ENCODE measurements at places on chromosomes 2 and 18.

DNA sequence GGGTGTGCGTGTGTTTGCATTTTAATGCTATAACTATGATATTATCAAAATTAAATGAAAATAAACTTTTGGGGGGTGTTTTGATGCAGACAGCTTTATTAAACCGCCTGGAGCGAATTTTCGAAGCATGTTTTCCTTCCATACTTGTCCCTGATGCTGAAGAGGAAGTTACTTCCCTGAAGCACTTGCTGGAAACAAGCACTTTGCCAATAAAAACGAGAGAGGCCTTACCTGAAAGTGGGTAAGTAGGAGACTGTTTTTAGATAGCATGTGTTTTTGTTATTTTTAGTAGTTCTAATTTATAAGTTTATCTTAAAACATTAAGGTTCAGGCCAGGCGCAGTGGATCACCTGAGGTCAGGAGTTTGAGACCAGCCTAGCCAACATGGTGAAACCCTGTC lies 43.3 kb downstream of the AFTPH start:
- DNase-seq, result no peak

- no peak for DNase-seq
Observed at GRCh38 chr2:69152847-69153583, 140.0 kb downstream of the ANTXR1 start.

GRCh38 chr2:199147216-199147615 lies 310.5 kb downstream of the SATB2 start:
- DNase-seq, result peak; percentile 50

DNA sequence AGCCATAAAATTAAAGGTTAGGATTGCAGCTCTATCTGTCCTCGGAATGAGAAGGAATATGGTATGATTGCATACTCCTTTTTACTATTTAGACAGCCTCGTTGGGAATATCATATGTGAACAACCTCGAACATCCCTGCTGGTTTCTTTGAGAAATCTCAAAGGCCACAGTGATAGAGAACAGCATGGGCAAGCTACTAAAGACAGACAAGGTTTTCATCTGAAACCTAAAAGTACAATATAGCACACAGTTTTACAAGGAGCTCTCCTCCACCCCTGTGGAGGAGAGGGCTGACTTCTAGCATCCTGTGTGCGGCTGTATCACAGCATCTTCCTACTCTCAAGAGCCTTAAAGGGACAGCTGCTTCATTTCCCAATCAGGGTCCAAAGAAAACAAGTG lies 104.3 kb downstream of the VWC2L start:
- no peak for DNase-seq

- DNase-seq, result no peak
Observed at GRCh38 chr2:31269087-31269486, 35.1 kb downstream of the EHD3 start.

GRCh38 chr2:238138331-238139195 lies at the start of gene KLHL30:
Gene KLHL30, plus strand, starts transcription at chr2:238138668. Its CDS starts 2,087 bp downstream, at chr2:238140755.
- DNase-seq, result no peak

DNA sequence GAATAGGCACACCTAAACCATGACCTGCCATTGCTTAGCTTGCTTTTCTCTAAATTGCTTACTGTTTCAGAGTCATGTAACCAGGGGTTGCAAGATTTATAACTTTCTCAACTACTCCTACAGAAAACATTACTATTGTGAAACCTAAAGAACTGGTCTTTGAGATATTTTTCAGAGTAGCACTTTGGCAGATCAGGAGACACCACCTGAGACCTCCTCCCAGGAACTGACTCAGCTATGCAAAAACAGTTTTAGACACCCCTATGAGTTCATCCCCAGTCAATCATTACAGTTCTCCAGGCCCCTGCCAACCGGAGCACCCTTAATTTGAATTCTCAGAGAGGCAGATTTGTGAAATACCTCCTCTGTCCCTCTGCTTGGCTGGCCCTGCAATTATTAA lies 80.3 kb downstream of the MBOAT2 start:
- no peak for DNase-seq

GRCh38 chr2:189913821-189914220 lies 129.6 kb downstream of the PMS1 start:
- no peak for DNase-seq

- no peak for DNase-seq
Observed at GRCh38 chr2:30363406-30363805, 83.6 kb upstream of the LCLAT1 start.

DNA sequence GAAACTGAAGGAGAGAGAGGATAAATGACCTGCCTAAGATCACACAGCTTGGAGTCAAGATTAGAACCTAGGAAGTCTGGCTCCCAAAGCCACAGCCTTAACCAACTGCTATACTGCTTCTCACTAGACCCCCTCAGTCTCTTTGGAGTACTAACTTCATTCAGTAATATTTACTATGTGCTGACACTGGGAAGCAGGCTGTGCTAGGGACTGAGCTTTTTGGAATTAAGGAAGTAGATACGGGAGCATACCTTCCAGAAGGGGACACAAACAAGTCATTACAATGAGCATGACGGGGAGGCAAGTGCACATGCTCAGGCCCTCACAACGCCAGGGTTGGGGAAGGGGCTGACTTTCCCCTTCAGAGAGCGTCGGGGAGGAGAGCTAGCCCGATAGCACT lies 97.7 kb downstream of the INO80D start:
- DNase-seq, result no peak

- no peak for DNase-seq
Observed at GRCh38 chr2:223054193-223054781, 2.3 kb downstream of the KCNE4 start.

DNA sequence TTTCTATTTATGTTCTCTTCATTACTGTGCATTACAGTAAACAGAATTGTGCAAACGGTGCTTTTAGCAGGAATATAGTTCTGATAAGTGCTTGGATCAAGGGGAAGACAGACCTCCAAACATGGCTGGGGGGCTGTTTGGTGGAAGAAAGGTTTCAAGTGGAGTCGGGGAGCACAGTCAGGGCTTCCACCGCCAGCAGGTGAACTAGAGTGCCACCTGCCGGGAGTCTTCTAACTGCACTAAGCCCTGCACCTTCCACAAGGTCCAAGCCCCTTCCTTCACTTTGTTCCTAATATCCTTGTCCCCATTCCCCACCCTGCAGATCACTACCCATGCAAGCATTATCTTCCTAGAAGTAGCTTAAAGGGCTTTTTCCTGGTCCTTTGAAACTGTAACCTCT lies 11.1 kb downstream of the ONECUT2 start:
- DNase-seq, result no peak

GRCh38 chr2:36134281-36134680 lies 221.3 kb upstream of the CRIM1 start:
- no peak for DNase-seq

DNA sequence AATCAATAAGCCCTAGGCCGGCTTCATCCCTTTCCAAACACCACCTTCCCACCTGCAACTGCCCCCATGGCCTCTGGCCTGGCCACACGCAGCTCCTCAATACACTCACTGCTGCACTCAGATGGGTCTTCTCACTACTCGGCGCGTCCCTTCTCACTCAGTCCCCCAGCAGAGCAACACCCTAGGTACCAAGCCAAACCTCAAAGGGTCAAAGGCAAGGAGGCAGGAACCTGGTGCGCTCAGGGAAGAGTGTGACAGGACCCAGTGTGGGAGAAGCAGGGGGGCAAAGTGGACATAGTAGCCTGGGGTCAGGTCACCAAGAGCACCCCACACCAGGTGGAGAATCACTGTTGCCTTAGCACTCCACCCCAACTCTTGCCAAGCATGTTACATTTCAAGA lies 90.6 kb downstream of the TTC32 start:
- DNase-seq, result no peak

DNA sequence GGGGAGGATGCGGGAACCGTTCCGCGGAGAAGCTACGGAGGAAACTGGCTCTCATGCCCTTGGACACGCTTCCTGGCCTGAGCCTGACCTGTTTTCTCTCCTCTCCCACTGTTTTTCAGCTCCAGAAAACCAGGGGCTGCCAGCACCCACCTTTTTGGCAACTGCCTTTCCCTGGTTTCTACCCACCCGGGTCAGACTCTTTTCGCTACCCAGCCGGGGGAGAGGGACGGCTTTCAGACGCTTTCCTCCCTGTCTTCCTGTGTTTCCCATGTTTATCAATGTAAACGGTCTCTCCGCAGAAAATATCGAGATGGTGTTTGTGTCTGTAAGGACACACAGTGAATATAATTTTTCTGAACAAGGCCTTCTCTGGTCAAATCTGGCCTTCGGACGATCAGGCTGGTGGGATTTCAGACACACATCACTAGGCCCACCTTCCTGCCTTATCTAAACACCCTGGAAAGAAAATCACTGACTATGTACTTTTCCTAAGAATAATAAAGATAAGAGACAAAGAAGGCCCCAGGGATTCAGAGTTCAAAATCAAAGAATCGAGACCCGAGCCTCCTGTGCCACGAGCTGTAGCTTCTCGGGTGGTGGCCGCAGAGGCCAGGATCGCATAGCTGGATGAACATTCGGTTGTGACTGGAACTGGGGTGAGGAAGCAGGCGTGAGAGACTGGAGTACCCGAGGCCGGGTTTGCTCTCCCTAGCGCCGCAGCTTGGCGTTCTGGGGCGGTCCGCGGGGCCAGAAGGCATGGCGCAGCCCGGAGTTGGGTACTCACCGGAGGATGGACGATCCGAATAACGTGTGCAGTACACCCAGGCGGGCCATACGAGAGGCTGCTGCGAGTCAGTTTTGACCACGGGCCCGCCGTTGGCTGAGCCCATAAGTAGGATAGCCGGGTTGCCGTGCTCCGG lies 1.7 kb downstream of the EN1 start:
- no peak for DNase-seq

GRCh38 chr2:44555700-44556099 lies 194.0 kb downstream of the CAMKMT start:
- DNase-seq, result no peak

DNA sequence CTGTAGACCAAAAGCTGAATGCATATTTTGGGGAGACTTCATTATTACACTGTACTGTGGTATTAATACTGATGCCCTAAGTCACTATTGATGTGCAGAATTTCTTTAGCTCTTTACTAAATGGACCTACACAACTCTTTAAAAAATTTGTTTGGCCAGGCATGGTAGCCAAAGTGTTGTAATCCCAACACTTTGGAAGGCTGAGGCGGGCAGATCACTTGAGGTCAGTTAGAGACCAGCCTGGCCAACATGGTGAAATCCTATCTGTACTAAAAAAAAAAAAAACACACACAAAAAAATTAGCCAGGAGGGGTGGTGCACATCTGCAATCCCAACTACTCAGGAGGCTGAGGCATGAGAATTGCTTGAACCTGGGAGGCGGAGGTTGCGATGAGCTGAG lies 6.4 kb downstream of the TMEM182 start:
- no peak for DNase-seq

DNA sequence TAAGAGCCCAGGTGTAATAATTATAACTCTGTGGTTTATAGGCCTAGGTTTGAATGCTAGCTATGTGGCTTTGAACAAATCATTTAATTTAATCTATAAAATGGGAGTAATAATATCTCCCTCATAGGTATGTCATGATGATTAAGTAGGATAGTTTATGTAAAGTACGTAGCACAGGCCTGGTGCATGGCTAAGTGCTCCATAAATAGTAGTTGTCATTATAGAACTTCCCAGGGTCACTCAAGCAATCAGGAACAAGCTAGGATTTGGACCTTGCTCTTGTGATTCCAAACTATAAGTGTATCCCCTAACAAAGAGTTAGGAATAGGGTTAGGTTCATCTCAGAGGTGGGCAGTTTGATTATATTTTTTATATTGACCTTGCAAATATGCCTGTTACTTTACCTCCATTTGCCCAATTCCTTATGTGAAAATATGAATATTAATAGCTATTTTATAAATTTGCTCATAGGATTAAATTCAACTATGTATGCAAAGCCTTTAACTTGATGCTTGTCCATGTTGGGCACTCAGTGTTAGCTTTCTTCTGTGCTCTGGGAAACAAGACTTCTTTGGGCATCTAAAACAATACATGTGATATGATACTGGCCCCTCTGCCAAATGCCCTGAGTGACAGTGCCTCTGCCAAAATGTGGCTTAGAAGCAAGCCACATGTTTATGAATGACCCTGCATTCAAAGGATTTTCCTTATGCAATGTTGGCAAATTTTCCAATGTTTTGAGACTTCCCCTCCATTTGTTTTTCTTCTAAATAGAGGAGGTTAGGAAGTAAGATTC lies 353.6 kb downstream of the KIAA1328 start:
- no peak for DNase-seq

DNA sequence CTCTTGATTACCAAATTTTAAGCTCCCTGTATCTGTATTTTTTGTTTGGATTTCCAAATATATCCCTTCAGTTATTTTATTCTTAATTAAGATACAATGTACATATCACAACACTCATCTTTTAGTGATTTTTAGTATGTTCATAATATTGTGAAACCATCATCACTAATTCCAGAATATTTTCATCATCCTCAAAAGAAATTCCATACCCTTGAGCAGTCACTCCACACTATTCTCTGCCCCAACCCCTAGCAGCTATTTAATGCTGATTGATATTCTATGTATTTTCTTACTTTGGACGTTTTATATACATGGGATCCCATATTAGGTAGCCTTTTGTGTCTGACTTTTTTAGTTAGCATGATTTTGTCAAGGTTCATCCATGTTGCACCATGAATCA lies 127.4 kb upstream of the SLC8A1 start:
- no peak for DNase-seq

DNA sequence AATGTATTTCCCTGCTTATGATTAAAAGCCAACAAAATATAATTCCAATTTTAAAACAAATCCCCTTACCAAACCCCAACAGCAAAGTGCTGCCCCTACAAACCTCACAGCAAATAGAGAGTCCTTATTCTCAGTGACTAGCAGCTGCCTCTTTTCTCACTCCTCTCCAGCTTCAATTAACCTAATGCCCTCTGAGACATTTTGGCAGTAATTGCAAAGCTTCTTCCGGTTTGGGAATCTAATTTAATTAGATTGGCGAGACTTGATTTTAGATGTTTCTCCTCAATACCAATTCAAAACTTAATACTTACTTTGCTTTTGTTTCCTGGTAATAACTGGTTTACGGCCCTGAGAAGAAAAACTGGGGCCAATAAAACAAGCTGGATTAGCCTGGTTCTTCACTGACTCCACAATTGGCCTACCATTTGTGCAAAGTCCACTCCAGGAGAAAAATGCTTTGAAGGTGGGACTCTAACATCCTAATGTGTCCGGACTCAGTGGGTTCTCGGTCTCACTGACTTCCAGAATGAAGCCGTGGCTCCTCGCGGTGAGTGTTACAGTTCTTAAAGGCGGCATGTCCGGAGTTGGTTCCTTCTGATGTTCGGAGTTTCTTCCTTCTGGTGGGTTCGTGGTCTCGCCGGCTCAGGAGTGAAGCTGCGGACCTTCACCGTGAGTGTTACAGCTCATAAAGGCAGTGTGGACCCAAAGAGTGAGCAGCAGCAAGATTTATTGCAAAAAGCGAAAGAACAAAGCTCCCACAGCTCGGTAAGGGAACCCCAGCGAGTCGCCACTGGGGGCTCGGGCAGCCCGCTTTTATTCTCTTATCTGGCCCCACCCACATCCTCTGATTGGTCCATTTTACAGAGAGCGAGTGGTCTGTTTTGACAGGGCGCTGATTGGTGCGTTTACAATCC lies 52.8 kb downstream of the SLC35F5 start:
- no peak for DNase-seq

Data from AG09309 (cell line).